NCI-H460 (cell line): ENCODE measurements at places on chromosomes 12 and 14. TPM values are rescaled to one million over a fixed set of nuclear protein-coding genes. Genes with fewer than 3 reads are reported as not detected.

- DNase-seq = no peak
Observed at GRCh38 chr14:53542732-53543131, 389.6 kb upstream of the DDHD1 start.

GRCh38 chr14:65210118-65210821, 108.0 kb upstream of the MAX start:
- DNase-seq = no peak

GRCh38 chr12:125512541-125513298, 447.5 kb downstream of the AACS start:
- DNase-seq = no peak

DNA sequence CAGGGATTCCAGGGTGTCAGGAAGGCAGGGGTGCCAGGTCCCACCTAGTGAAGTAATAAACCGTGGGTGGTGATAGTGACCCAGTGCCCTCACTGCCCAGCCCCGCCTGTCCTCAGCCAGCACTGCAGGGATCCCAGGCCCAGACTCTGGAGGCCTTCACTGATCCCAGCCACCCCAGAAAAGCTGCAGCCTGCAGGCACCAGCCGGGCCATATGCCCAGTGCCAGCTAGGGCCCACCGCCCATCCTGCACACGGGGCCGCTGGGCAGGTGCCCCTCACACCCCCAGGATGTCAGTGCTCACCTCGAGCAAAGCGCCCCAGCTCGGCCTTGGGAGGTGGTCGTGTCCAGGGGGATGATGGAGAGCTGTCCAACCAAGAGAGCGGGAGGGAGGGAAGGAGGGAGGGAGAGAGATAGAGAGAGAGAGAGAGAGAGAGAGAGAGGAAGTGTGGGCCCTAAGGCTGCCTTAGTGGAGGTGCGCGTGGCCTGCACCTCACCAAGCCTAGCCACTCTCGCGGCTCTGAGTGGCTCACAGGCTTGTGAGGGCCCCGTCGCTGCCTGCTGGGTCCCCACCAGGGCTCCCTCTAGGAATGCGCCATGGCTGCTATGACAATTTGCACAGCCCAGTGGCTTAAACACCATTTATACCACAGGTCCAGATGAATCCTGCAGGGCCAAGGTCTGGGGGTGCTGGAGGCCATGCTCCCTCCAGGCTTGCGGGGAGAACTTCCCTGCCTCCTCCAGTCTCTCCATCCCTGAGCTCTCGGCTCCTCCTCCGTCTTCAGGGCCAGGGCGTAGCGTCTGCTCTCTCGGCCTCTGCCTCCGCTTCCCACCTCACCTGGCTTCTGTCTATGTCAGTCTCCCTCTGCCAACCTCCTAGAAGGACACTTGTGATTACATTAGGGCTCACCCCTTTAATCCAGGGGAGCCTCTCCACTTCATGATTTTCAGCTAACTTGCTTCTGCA, 401.0 kb downstream of the TMEM121 start:
- no peak for DNase-seq

RNF212B gene
- not detected in 2 replicates for total RNA-seq

TAS2R19 gene
- total RNA-seq = 1.8 and 1.9 TPM in 2 replicates
